ENCODE measurements at places on chromosomes 12 and 14.

DNA sequence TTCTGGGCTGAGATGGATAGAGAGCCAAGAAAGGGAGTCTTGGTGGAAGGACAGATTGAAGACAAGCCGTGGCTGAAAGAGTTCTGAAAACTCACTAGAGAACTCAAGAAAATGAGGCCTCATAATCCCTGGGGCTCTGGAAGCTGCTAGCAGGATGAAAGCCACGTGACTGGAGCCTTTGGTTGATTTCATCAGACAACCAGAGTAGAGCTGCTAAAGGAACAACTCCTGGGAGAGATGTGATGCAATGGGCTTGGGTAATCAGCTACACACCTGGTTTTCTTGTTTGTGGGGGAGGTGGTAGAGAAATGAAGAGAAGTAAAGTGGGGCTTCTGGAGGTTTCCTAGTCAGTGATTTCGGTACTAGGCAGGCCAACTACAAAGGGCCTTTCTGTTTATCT lies 13.4 kb downstream of the CSRNP2 start:
- DNase-seq = no peak

GRCh38 chr12:73726881-73727280 lies 810.8 kb upstream of the ATXN7L3B start:
- DNase-seq = no peak

GRCh38 chr14:29148221-29148620 lies 381.6 kb downstream of the FOXG1 start:
- no peak for DNase-seq

DNA sequence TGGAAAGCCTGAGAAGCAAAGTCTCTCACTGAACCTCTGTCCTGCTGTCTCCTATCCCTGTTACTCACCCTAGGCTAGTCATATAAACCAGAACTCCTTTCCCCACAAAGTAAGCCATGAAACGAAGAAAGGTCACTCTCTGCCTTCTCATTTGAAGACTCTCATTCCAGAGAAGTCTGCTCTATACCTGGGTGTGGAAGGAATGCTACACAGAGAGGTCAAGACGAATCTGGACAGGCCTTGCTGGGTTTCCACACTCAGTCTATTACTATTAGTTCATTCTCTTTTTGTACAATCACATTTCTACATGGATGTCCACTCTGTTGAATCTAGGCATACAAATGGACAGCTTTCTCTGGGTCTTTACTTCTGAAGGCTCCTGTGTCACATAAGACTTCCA lies 2.4 kb upstream of the AEBP2 start:
- no peak for DNase-seq

GRCh38 chr14:31172084-31172483 lies 35.5 kb downstream of the HECTD1 start:
- no peak for DNase-seq

GRCh38 chr12:196436-196835 lies 17.5 kb downstream of the SLC6A12 start:
- no peak for DNase-seq

GRCh38 chr14:100433428-100433814 lies 110.3 kb downstream of the SLC25A47 start:
- no peak for DNase-seq

GRCh38 chr14:102419716-102420115 lies 57.0 kb downstream of the TECPR2 start:
- no peak for DNase-seq

DNA sequence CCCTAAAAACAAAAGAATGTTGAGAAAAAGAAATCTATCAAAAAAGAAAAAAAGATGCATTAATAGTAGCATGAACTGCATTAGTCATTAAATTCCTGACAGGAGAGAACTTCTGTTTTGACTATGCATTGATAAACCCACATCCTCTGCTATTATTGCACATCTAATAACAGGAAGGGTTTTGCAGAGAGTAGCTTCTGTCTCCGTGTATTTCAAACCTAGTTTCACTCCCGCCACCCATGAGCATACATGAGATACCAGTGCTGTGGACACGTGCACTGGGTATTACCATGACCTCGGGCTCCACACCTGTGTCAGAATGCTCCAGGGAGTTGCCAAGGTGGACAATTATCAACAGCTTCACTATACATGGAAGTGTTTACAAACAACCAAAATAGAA lies 449.1 kb upstream of the SOX5 start:
- DNase-seq = no peak

- no peak for DNase-seq
These were observed 99.1 kb upstream of the CCND2 start for GRCh38 chr12:4174417-4174816.

- no peak for DNase-seq
These were observed 68.0 kb upstream of the POC1B start for GRCh38 chr12:89593873-89594272.

- DNase-seq = no peak
These were observed 108.2 kb downstream of the SLC38A6 start for GRCh38 chr14:61089126-61089750.

All from stimulated activated CD8-positive, alpha-beta memory T cell treated with anti-CD3 and anti-CD28 coated beads, Interleukin-7, amount 100 ng/mL, for 1 hour (primary cell).